ENCODE measurements at places on chromosomes 6 and 20. TPM values are rescaled to one million over a fixed set of nuclear protein-coding genes. Genes with fewer than 3 reads are reported as not detected.

Gene LCA5
- total RNA-seq, result 1.8 TPM

Gene CRISP3
- not detected for total RNA-seq

Gene SOBP
- total RNA-seq, result 22.9 TPM

Gene HDGFL1
- total RNA-seq, result not detected

Data from left ventricle myocardium inferior (tissue), 1 donor.